ENCODE measurements at places on chromosomes 7 and 10.

GRCh38 chr10:124696446-124697392, 47.5 kb downstream of the FAM53B start:
- DNase-seq, result no peak

DNA sequence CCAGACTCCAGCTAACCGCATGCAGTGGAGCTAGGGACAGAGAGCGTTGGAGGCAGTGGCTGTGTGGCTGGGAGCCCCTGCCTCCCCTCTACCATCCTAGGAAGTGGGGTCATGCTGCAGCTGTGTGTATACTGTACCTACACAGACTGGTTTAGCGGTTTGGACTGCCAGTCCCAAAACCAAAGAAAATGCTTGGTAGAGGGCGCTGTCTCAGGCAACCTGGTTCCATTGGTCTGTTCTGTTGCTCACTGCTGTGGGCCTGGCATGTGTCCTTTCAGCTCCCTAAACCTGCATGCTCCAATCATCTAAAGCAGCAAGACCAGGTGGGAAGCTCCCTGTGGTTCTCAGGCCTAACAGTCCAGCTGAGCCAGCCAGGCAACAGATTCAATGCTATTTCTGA, 4.5 kb downstream of the RBP4 start:
- no peak for DNase-seq

- no peak for DNase-seq
These were observed 81.5 kb downstream of the LHPP start for GRCh38 chr10:124543146-124543545.

- DNase-seq, result no peak
These were observed 244.6 kb downstream of the BUB3 start for GRCh38 chr10:123398756-123399155.

GRCh38 chr10:101940916-101941315, 97.3 kb upstream of the KCNIP2 start:
- DNase-seq, result no peak

DNA sequence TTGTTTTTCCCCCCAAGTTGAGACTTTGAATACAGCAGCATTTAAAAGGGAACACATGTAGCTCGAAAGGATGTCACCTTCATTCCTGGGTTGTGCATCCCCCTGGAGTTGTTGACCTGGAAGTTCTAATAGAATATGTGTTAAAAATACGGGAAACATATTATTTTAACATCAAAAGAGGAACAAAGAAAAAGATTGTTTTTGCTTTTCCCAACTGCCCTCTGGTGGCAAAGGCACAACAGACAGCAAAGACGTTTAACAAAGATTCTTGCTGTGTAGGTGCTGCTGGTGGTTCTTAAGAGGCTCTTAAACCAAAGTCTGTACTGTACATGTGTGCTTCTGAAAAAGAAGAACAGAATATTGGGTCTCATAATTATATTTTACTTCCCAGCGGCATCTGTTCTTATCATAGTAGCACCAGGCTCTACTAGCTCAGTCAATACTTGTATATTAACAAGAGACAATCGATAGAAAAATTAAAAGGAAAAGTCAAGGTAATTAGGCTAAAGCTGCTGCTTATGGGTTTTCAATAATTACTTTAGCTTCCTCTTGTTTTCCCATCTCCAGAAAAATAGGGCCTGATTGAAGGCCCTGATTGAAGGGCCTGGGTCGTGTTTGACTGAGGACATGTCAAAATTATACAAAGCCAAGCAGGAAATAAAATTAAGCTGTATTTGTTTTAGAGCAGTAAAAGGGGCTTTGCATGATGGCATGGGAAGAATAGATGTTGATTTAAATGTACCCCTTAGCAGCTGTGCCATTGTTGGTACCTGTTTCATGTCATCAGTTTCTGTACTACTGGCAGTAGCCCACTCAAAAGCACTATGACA, 384.2 kb upstream of the LRGUK start:
- DNase-seq, result no peak

- DNase-seq, result no peak
These were observed 242.6 kb downstream of the ACTR3B start for GRCh38 chr7:153002115-153002514.

DNA sequence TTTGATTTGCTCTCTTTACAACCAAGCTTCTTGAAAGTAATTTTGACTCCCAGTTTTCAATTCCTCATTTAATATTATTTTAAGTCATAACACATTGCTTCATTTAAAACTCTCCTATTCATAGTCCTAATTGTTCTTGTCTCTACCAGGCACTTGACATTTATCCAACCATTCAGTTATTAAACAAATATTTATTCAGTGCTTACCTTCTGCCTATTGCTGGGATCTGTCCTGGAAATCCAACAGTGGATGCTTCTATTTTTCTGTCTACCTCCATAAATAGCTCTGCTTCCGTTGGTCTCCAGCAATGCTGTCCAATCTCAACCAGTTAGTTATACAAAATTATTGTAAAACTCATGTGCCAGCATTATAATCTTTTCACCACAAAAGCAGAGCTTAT, 615.1 kb downstream of the ZWINT start:
- DNase-seq, result no peak

DNA sequence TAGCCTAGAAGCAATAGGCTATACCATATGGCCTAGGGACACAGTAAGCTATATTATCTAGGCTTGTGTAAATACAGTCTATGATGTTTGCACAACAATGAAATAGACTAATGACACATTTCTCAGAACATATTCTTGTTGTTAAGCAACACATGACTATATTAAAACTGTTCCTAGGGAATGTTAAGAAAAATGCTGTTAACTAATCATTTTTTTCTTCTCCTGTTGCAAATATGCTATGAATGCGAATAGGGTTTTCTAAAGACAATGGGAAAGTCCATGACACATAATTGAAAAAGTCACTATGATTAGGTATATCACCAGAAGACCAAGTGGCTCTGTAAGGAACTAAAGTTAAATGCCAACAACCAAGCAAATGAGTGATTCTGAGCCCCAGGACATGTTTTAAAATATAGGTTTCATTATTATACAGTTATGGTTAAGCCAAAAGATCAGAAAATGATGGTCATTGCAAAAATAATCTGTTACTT, 454.0 kb upstream of the SORCS1 start:
- no peak for DNase-seq

GRCh38 chr7:137328373-137329120, 15.0 kb downstream of the PTN start:
- peak; percentile 57 for DNase-seq

DNA sequence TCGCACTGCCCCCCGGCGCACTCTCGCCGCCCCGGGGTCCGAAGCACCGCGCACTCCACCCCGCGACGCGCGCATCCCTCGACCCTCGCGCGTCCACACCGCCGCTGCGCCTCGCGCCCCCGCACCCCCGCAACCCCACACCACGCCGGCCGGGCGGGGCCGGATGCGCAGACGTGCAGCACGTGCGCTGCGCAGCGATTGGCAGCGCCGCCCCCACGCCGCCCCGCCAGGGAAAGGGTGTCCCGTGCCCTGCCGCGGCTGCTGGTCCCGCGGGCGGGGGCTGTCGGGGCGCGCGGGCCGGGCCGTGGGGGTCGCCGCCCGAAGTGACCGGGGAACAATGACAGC, 53.7 kb upstream of the KDM7A start:
- DNase-seq, result peak; percentile 46

DNA sequence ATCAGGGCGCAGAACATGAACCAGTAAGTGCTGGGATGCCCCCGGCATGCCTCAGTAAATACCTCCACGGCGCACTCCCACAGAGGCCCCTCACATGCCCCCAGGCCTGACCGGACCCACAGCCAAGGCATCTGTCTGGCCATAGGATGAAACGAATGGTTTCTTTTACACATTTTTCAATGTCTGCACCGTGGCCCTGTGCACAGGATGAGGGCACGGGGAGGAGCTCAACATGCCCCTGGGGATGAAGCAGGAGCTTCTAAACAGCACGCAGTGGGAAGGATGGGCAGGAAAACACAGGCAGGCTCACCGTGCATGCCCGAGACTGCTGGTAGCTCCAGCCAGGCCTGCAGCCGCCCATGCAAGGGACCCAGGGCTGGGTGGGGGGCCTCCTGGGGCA, 283.3 kb downstream of the TNS3 start:
- DNase-seq, result no peak

GRCh38 chr10:84493361-84493760, 165.0 kb downstream of the CCSER2 start:
- no peak for DNase-seq

DNA sequence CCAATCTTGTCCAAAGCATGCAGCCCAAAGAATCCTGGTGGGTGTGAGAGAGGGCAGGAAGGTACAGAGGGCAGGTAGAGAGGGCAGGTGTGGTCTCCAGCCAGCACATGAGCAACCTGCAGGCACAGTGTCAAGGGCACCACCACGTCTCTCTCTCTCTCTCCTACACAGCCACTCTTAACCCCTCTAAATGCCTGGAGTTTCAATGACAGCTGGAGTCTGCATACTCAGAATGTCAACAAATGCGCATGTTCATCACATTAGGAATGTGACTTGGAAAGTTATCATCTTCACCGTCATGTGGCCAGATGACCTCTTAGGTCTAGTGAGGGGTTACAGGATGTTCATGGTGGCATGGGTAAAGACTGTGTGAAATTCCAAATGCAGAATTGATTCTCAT, 456.8 kb downstream of the SORCS1 start:
- no peak for DNase-seq

DNA sequence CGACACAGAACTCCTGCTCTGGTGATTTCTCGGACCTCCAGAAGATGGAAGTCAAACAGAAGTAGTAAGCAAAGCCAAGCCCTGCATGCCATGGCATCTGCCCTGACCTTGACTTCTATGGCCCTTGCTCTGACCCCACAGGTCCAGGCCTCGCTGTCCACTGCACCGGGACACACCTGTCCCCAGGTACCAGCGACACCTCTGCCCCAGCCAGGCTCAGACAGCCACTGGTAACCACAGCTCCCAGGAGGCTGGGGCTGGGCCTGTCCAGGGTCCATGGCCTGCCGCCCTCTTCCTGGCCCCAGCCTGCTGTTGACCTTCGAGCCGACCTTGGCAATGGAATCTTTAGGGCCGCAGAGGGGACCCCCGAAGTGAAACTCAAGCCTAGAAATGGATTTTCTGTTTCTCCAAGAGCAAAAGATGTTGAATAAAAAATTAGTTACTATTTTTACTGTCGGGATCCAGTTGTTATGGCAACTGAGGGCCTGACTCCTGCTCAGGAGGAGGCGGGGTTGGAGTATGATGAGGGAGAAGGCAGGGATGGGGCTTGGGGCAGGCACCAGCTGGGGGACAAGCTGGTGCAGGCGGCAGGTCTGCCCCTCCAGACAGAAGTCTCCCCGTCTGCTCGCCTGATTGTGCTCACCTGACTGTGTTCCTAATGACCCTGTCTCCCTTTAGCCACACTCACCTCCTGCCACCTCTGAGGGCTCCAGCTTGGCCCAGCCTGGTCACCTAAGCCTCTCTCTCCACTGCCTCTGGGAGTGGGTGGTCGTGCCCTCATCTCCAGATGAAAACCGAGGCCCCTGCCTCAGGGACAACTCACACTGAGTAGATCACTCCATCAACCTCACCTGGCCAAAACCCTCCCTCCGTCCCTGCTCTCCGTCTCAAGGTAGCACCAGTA, 4.1 kb upstream of the MMD2 start:
- no peak for DNase-seq

DNA sequence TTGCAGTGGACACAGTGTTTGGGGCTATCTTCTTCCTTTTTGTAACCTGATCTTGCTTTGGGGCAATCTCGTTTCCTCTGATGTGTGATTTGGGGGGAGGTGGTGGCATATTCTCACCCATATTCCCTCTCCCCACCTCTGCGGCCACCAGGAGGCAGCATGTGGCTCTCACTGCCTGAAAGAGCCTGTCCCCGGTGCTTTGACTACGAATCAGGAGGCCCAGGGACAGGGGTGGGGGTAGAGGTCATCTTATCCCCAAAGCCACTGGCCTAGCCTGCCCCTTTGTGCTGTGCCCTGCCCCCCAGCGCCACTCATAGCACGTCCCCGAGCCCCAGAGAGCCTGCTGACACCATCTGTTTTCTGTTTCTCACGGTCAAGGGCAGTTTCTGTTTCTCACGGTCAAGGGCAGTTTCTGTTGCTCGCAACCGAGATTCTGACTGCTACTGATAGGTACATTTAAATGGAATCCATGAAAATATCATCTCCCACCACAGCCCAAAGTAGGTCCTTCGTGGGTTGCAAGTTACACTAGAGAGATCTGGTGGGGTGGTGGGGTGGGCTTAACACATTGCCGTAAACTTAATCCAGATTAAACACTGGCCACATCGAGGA, 28.2 kb downstream of the PHYH start:
- DNase-seq, result peak; percentile 41

DNA sequence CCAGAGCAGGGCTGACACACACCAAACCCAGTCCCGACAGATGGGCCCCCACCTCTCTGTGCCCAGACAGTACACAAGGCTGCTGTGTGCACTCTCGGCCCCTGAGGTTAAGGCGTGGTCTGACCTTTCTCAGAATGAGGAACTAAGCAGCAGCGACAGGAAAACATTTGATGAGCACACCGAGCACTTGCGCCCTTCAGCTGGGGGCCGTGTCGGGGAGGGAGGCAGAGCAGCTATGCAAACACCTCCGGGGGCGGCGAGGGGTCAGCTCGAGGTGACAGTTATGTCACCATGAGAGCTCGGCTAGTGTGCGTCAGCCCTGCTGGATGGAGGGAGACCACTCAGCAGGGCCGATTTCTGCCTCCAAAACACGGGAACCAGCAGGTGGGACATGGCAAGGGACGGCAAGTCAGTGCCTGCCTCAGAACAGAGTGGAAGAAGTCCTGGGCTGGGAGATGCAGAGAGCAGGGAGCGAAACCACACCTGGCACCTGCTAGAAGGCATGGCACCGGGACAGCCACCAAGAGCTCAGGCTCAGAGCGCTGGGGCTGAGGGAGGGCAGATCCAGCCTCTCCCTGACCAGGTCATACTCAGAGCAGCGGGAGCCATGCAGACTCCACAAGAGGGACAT, 57.4 kb downstream of the CHST15 start:
- peak; percentile 72 for DNase-seq

- DNase-seq, result no peak
These were observed 7.9 kb downstream of the FAM20C start for GRCh38 chr7:200290-200689.

- DNase-seq, result no peak
These were observed 13.5 kb upstream of the STK17A start for GRCh38 chr7:43569424-43569823.

DNA sequence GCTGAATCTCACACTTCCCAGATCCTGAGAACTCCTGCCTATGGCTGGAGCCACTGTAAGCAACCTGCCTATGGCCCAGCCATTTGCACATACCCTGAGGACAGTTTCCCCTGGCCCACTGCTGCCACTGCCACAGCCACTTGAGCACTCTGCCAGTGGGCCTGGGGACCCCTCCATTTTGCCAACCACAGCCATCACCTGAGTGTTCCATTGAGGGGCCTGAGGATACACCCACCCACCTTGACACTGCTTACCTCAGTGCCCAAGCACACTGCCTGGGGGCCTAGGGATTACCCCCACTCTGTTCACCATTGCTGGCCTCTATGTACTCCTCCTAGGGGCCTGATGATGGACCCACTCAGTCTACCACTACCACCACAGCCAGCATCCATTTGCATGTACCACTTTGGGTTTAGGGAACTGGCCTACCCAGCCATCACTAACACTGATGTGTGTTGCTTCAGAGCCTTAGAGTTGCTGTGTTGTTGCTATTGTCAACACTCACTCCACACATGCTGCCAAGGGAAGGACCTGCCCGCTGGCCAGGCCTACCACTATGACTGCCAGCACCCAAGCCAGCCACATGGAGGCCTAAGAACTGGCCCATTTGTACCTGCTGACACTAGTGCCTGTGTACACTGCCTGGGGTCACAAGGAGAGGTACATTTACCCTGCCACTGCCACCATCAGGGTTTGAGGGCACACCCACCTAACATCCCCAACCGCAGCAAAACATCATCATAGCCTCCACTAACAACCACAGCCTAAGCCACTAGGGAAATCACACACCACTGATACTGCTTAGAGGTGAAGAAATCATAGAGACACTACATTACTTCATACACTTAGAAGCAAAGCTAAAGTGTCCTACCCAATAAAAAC, 45.9 kb upstream of the ANTXRL start:
- DNase-seq, result no peak
